ENCODE measurements at places on chromosomes 1 and 21.

- no peak for DNase-seq
These were observed 11.7 kb upstream of the CD48 start for GRCh38 chr1:160723332-160723731.

GRCh38 chr1:243438146-243438545 lies 182.3 kb downstream of the SDCCAG8 start:
- DNase-seq, result no peak

GRCh38 chr1:91171898-91172297 lies 150.1 kb upstream of the ZNF644 start:
- DNase-seq, result no peak

DNA sequence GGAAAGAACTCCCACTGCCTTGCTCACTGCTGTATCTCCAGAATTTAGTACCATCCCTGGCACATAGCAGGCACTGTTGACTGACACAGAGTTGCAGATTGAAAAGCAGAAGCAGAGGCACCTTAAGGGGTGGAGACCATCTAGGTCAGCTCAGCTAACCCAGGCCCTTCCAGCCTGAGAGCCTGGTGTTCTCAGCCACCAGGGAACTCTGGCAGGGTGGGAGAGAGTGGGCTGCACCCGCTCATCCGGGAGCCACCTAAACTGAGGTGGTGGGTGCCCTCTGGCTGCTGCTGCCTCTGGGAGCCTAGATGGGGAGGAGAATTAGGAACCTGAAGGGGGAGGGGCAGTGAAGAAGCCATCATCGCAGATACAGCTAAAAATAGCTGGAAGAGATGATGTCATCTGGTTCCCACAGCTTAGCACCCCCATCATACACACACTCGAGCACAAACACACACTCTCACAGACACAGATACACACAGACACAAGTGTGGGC lies 1.5 kb upstream of the TSPAN1 start:
- DNase-seq, result peak; percentile 38

GRCh38 chr1:64917328-64917861 lies 49.0 kb downstream of the JAK1 start:
- DNase-seq, result no peak

DNA sequence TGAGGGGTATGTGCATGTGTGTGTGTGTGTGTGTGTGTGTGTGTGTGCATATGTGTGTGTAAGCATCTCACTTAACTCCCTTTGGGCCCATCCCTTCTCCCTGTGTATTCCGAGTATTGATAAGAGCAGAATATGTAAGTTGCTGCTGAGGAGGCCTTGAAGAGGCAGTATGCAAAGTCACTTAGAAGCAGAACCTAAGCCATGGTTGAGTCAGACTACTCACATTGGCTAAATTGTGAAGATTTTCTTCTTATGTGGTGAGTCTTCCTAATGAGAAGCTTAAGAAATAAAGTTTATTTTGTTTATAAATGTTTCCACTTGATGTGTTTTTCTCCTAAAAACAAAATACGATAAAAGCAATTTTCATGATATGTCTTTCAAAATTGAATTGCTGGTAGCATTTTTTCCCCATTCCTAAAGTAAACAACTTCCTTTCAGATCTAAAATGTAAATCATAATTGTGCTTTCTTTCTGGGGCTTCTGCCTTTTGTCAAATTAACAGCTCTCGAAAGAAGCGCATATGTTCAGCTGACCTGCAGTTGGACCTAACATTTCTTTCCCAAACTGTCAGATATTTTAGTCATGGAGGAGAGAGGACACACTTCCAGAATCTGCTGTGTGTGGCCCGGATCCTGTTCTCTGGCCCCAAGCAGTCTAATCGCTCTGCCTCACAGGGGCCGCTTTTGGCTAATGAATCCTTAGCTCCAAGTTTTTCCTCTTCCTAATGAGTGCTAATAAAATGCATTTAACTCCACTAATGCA lies 284.0 kb downstream of the DUSP10 start:
- DNase-seq, result no peak

DNA sequence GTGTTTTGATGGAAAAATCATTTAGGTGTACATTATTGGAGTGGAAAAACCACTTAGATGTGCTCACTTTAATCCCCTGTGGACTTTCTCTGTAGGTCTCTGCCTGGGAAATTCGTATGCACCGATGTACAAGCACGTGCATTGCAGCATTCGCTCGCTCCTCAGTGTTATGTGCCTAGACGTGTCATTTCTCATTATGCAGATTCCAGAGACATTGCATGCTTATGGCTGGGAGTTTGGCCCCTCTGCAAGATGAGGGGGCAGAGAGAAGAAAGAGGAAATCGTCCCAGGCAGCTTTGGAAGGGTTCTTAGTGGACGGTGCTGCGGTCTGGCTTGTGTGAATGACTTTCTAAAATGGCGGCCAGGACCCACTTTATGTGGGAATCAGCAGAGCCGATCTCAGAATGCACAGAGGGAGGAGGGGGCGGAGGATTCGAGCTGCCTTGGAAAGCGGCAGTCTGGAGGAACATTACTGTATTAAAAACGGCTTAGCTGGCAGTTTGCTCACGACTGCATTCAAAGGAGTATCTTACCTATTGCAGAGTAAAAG lies 2.3 kb downstream of the SPEN start:
- no peak for DNase-seq

DNA sequence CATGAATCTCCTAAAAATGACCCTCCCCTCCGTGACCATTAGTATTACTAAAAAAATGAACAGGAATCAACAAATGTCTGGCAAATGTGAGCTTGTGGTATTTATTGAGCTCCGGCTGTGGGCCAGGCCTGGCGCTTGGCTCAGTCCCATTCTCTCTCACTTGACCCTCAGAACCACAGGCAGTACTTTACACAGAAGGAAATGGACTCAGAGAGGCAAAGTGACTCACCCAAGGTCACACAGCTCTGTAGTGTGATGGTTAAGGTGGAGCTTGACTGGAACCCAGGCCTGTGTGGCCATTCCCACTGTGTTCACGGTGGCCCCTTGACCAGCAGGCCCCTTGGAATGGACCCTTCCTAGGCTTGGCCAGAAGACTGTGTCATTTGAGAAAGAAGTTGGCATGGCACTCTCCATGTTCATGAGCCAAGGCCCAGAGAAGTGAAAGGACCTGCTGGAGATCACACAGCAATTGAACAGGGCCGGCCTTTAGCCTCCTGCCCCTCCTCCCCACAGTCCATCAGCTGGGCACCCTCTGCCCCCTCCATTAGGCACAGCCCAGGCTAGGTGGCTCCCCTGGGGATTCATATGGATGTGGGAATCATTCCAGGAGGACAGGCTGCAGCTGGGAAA lies 32.1 kb downstream of the FAM151A start:
- DNase-seq, result no peak

DNA sequence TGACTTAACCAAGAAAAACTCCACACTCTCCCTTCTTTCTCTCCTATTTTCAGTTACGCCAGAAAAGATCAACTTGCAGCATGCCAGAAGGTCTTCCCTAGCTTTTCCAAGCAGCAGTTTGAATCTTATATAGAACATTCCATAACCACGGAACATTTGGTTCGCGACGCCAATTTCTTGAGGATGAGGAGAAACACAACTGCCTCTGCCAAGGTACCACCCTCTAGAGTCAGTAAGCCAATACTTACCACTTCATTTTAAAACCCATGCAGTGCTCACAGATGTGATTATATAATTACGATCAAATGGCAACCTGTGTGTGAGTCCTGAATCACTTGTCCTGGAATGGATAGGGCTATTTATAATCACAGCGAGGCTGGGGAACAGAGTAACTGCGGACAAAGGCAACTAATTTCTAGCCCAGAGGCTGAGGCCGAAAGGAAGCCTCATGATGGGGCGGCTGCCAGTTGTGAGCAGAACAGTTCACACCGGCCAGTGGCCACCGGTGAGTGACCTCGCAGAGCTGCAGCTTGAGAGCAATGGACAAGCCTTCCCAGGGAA lies 43.2 kb upstream of the BACE2 start:
- no peak for DNase-seq

All from amygdala (tissue), 56 donors.